ENCODE measurements at places on chromosomes 7 and 10. TPM values are rescaled to one million over a fixed set of nuclear protein-coding genes. Genes with fewer than 3 reads are reported as not detected.
A peak's percentile ranks its signal among the peaks of the same experiment; 100 is the strongest.

SHTN1 gene
- total RNA-seq = 0.28 TPM

GRCh38 chr7:42843205-42843800 is 68.6 kb downstream of the C7orf25 start:
- ATAC-seq = no peak

DNA sequence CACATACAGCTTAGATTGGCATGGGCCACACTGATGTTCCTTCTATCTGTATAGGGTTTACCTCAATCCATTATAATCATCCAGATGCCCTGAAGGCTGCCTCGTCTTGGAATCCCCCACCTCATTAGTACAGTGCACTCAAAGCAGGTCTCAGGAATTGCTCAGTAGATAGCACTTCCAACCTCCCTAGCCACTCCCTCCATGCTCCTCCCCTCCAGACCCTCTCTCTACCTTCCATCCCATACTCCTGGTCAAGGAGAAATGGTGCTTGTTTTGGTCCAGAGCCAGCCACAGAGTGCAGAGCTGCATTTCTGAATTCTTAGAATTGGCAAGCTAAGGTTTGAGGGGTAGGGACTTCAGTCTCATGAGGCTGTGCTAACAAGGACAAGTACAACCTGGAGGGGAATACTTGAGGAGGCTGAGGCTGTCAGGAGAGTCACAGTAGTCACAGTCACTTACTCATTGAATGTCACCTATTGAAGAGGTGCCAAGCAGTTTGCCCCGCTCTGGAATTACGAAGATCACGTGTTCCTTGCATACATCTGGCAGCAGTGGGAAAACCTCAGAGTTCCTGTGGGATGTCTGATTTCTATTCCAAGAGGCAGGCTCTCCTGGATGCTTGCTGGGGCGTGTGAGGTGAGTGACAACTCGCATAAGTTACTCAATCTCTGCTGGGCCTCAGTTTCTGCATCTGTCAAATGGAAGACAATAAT is 60.7 kb upstream of the ZNF746 start:
- ATAC-seq = peak; percentile 34

DNA sequence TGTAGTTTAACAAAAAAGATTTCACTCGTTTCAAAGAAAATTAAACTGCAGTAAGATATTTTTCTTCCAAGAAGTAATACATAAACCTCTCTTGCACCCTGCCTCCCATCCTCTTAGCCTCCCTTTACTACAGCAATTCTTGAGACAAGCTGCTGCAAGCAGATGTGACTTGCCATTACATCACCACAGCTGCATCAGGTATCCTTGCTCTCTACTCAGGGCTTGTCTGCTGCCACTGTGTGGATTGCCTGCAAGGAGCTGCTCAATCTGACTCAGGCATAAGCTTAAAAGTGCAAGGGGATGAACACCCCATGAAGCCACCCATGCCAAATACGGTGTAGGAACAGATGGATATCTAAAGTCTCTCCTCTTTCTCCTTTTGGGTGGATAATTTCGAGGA is 609.9 kb downstream of the DNAJB9 start:
- no peak for ATAC-seq

ZNF467 gene
- total RNA-seq = not detected

TAS2R39 gene
- total RNA-seq = not detected

DNA sequence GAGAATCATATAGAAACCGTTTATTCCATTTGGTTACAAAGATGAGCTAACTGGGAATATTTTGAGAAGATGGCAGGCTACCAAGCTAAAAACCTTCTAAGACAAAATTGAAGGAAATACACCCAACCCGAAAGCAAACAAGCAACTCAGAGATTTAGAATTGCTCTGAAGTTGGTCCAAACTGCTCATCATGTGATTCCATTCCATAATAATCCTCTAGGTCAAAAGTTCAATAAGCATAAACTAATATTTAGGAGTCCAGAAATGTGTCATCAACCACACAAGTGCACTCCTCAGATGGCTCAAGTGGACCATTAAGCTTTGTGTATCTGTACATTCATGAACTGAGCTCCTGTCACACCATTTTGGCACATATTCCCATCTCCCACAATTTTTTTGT is 28.7 kb downstream of the DGKI start:
- no peak for ATAC-seq

EGFR gene
- total RNA-seq = not detected

- ATAC-seq = no peak
Measured at GRCh38 chr7:29883462-29884398, 77.4 kb downstream of the WIPF3 start.

DNA sequence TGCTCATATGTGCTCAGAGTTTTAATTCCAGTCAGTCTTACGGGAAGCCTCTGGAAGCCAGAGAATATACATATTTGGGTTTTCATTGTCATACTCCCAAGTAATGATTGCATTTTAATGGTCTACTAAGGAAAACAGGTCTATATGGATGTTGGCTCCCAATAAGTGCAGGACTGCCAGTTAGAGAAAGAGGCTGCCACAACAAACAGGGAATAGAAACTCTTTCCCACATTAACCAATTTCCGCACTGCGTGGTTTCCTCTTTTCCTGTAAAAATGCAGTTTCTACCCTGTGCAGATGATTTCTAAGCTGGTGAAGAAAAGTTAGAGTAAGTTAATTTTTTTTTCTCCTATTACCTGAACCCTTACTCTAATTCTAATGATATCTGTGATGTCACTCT is 78.2 kb downstream of the CCSER2 start:
- no peak for ATAC-seq

DNA sequence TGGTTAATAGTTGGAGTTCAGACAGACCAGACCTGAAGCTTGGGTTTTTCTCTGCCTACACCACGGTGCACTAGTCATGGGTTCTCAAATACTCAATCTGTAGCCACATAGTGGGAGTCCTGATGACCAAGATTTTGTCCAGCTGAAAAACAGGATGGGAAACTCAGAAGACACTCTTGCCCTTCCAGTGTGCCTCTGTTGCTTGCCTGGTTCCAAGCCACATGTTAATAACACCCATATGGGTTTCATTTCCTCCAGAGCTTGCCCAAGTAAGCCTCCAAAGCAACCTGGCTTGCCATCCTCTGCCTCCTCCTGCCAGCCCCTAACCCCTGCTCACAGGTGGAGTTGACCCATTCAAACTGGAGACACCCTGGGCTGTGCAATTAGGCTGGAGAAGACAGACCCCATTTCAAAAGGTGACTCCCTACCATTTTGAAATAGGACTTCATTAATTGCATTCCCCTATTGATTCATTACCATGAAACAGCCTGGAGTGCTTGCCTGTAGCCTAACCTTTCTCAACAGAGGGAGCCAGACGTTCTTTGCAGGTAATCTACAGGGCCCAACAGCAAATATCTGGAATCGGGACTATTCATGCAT is 108.0 kb upstream of the HABP2 start:
- ATAC-seq = no peak

DNA sequence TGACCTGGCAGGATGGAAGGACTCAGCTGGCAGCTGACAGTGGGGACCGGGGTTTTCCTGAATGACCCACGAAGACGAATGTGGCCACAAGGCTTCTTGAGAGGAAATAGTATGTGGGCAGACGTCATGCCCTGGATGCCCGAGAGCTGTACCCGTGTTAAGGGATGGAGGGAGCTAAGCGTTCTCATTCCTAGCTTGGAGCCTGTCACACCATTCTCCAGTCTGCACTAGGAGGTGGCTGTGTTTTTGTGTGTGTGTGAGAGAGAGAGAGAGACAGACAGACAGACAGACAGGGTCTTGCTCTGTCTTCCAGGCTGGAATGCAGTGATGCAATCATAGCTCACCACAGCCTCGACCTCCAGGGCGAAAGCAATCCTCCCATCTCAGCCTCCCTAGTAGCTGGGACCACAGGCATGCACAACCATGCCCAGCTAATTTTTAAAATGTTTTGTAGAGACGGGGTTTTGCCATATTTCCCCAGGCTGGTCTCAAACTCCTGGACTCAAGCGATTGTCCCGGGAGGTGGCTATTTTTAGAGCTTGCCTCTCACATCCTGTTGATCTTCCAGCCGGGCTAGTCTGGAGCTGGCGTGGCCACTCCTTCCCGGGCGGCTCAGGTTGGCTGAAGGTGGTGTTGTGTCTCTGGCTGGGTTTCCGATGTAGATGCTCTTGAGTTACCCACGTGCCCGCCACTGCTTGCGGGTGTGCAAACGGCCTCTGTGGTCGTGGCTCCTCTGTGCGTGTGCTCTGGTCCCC is 2.1 kb downstream of the AMZ1 start:
- ATAC-seq = no peak

DNA sequence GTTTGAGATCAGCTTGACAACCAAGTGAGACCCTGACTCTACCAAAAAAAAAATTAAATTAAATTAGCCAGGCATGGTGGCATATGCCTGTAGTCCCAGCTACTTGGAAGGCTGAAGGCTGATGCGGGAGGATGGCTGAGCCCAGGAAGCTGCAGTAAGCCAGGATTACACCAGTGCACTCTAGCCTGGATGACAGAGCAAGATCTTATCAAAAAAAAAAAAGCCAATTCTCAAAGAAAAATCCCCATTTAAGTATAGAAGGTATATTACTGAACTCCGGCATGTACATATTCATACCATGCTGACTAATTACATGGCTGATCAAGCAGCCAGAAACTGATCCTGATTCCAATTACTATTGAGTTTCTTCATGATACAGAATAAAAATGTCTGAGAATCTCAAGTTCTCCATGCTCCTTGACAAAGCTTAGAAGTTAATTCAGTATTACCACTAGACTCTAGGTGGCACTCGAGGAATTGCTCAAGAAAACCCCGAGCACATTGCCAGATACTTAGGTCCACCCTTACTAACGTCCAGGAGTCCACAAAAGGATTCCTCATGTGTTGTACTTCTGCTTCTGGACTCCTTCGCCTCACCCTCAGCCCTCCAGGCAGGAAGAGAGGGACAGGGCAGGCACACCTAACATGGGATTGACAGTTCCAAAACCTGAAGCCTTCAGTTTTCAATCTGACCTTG is 148.9 kb downstream of the PARD3 start:
- no peak for ATAC-seq

DNA sequence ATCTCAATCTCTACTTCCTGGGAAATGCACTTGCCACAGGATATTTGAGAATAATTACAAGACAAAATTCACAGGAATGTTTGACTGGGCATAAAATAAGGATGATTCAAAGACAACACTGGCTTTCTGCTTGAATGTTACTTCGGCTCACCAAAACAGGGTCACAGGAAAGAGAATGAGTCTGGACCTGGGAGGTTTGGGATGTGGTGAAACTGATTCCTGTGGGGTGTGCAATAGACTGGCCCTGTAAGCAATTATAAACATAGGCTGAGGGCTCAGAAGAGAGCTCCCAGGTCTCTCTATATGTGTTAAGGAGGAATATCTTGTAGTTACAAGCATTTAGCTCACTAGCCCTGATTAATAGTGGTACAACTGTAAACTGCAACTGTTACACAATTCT is 613.9 kb upstream of the CELF2 start:
- ATAC-seq = no peak

NUTM2D gene
- total RNA-seq = 0.50 TPM

MYL10 gene
- not detected for total RNA-seq

- peak; percentile 14 for ATAC-seq
Measured at GRCh38 chr7:40709062-40709964, 574.5 kb downstream of the SUGCT start.

AKR1C3 gene
- total RNA-seq = 2.9 TPM

- no peak for ATAC-seq
Measured at GRCh38 chr7:105619590-105619989, 38.3 kb upstream of the EFCAB10 start.

GRCh38 chr10:17561111-17561510 is 56.1 kb downstream of the HACD1 start:
- ATAC-seq = no peak

ZNF853 gene
- total RNA-seq = 0.22 TPM

DNA sequence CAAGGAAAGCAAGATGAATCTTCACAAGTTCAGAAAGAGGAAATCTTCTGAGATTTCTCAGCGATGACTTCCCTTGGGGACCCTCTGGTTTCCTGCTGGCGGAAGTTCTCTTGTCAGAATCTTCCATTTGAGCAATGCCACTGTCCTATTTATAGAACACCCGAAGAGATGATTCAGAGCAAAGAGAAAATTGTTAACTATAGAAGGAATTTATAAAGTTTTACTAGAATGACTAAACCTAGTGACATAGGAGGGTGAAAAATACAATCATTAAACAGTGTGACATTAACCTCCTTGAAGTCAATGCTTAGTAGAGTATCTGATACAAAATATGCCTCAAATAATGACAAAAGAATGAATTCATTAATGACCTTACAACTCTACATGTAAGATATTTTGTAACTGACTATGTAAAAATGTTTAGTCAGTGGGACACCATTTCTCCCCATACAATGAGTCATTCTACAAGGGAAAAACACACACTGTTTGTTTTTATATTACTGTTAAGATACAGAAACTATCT is 206.5 kb upstream of the CNTNAP2 start:
- ATAC-seq = no peak

CCDC136 gene
- 11.7 TPM for total RNA-seq

GRCh38 chr10:72239409-72239808 is 23.3 kb upstream of the ASCC1 start:
- ATAC-seq = no peak

- ATAC-seq = no peak
Measured at GRCh38 chr7:73366127-73366526, 38.2 kb downstream of the FKBP6 start.

- ATAC-seq = no peak
Measured at GRCh38 chr7:63073286-63073685, 925.4 kb upstream of the ZNF722 start.

GPR15LG gene
- total RNA-seq = not detected

GRCh38 chr10:130656582-130657133 is 520.5 kb downstream of the GLRX3 start:
- ATAC-seq = no peak

MACC1 gene
- total RNA-seq = 1.5 TPM

PDZD8 gene
- 15.6 TPM for total RNA-seq

GRCh38 chr10:12597788-12598765 is 248.7 kb downstream of the CAMK1D start:
- no peak for ATAC-seq

VIPR2 gene
- total RNA-seq = not detected

DNA sequence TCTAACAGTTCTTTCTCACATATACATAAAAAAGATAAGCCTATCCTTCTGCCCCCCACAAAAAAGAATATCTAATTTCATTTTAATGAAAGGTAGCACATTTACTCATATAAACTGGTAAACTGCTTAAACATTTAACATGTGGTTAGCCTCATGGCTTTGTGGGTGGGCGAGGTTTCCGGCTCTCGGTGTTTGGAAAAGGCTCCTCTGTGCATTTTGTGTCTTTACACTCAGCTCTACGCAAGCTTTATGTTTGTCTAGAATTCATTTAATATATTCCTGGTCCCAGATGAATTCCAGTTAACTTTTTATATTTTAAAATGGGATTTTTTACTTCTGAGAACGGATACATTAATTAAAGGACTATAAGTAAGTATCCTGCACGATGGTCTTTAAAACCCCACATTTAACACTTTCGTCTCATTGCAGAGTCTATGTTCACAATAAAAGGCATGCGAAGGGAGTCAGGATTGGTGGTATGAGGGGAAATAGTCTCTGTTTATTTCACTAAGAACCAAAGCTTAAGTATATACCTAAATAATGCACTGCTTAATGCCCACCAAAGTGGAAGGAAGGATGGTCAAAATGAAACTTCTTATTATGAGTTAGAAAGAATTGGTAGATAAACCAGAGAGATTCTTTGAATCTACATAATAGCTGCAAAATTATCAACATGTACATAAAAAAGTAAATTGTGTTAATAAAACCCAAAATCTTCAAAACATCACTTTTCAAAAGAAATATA is 197.2 kb downstream of the CRPPA start:
- ATAC-seq = peak; percentile 64

GRCh38 chr7:76304888-76305375 is 2.5 kb downstream of the HSPB1 start:
- ATAC-seq = no peak

OR9A2 gene
- total RNA-seq = not detected

- ATAC-seq = no peak
Measured at GRCh38 chr10:51569467-51569866, 129.9 kb downstream of the CSTF2T start.

GRCh38 chr7:148715027-148715426 is 16.3 kb downstream of the CUL1 start:
- ATAC-seq = peak; percentile 41

Data from activated T-helper 17 cell treated with anti-CD3 and anti-CD28 coated beads, Interleukin-2, amount 50 U/mL, for 72 hours (primary cell).